ENCODE measurements at places on chromosomes 13 and 19.

DNA sequence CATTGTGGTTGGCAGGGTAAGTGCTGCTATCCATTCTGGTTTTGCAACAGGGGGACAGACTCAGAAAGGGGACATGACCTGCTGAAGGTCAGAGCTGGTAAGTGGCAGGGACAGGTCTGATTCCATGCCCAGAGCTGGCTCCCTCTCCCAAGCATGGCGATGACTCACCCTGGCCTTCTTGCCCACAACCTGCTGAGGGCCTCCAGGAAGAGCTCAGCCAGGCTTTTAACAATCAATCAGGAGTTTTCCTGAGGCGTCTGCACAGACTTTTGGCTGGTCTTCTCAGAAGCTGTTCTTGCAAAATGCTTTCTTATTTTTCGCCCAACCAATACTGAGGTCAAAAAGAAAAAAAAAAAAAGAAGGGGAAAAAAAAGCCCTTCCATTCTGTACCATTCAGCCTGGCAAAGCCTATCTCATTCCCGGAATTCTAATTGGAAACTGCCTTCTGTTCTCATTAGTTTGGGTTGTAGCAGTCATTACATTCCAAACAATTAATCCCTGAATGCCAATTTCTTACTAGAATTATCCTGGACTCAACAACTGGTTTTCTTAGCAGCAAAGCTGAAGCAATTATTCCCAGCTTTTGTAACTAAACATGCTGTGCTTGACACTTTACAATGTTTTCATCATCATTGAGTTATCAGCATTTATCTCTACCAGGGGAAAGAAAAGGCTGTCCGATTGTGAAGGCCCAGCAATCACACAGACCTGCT is 17.7 kb downstream of the SIAH3 start:
- no peak for DNase-seq

- no peak for DNase-seq
These were observed 185.4 kb upstream of the SERP2 start for GRCh38 chr13:44188257-44188656.

DNA sequence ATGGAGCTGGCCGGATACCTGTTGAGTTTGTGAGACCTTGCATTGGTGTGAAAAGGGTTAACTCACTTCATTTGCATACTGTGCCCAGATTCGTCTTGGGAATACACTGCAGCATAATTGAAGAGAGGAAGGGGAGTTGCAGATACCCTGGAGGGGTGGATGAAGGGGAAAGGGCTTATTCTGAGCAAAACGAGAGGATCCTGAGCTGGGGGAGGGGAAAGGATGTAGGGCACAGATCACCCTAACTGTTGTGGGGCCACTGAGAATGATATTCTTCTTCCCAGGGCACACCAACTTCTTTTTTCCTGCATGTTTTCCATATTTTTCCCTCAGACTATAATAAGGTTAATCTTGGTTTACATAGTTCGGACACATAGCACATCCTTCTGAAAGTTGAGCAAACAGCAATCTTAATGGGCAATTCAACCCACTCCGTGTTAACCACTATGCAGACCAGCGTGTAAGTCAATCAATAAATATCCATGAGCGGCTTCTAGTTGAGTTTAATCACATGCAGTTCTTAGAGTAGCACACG is 11.7 kb upstream of the PTPRS start:
- no peak for DNase-seq

- peak; percentile 85 for DNase-seq
These were observed 1.9 kb upstream of the HNRNPL start for GRCh38 chr19:38851622-38852230.

DNA sequence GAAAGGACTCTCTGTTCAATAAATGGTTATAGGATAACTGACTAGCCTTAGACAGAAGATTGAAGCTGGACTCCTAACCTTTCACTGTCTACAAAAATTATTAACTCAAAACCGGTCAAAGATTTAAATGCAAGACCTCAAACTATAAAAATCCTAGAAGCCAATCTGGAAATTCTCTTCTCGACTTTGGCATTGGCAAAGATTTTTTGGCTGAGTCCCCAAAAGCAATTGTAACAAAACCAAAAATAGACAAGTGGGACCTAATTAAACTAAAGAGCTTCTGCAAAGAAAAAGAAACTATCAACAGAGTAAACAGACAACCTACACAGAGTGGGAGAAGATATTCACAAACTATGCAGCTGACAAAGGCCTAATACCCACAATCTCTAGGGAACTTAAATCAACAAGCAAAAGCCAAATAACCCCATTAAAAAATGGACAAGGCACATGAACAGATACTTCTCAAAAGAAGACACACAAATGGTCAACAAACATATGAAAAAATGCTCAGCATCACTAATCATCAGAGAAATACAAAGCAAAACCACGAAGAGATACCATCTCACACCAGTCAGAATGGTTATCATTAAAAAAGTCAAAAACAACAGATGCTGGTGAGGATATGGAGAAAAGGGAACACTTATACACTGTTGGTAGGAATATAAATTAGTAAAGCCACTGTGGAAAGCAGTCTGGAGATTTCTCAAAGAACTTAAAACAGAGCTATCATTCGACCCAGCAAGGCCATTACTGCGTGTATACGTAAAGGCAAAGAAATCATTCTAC is 266.3 kb downstream of the DNAJC15 start:
- no peak for DNase-seq

DNA sequence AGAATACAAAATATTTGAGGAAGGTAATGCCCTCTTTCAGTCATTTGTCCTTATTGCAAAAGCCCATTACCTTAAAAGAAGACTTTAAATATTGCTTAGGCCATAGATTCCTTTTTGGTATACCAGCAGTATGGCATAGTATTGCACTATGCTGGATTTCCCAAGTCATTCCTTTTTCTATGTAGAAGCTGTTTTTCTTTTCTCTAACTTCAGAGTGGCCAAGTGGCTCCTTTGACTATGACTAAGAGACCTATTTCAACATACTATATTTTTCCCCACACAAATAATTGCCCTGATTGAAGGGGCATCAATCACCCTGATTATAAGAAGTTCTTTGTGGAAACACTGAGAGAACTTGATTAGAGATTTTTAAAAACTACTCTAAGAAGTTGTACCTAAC is 68.6 kb downstream of the UFM1 start:
- DNase-seq, result no peak

DNA sequence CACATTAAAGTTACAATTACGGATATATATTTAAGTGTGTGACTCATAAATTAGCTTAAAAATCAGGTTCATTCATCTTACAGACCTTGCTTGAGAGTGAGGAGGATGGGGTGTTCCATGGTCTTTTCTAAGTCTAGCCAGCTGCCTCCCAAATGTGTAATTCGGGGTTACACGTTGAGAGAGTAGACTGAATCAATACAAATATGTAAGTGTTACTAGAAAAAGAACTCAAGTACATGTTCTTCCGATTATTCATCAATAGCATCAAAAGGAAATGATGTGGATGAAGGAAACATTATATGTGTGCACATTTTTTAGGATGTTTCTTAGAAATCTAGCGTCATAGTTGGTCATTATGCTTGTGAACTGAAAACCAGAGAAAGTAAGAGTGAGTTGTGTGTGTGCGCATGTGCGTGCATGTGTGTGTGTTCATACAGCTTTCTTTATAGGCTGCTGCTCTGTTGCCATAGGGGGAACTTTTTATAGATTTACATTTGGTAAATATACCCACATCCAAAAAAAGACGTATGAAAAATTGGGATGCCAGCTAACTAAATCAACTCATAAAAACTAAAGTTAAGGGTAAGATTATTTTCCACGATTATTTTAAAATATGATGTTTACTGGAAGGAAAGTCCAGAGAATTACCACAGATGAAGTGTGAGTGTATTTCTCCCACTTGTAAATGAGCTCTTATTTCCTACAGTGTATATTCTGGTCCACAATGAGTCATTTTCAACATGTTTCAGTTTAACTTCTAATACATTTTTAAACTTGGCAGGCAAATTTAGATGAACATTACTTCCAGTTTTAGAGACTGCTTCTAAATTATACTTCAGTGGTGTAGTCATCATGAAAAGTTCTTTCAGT is 82.4 kb downstream of the PIBF1 start:
- no peak for DNase-seq

DNA sequence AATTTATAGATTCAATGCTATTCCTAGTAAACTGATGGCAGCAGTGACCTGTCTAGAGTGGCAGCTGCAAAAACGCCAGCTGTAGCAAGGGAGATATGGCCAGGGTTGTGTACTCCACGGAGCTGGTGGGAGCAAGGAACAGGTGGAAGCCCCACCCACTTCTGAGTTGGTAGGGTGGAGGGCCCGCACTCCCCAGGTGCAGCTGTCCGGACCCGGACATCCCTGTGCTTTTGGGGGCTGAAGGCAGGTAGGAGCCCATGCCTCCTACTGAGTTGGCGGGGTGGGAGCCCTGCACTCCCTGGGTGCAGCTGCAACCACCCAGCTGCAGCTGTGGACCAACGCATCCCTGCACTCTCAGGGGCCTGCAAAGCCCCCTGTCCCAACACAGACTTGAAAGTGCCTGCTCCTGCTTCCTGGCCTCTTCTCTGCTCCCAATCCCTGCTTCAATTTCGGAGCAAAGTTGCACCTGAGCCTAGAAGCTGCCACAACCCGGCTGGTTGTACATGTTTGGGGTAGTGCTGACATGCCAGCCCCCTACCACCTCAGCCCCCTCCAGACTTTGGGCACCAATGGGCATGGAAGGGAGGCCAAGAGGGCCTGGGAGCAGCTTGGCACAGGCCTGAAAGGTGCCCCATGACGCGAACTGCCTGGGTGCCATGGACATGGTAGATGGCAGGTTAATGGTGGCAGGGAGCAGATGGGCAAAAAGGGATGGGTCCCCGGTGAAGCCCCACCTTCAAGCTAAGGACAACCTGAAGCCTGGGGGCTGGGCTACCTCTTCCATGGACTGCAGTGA is 19.8 kb downstream of the UGGT2 start:
- no peak for DNase-seq

GRCh38 chr13:71218960-71219359 is 648.0 kb downstream of the DACH1 start:
- DNase-seq, result no peak

DNA sequence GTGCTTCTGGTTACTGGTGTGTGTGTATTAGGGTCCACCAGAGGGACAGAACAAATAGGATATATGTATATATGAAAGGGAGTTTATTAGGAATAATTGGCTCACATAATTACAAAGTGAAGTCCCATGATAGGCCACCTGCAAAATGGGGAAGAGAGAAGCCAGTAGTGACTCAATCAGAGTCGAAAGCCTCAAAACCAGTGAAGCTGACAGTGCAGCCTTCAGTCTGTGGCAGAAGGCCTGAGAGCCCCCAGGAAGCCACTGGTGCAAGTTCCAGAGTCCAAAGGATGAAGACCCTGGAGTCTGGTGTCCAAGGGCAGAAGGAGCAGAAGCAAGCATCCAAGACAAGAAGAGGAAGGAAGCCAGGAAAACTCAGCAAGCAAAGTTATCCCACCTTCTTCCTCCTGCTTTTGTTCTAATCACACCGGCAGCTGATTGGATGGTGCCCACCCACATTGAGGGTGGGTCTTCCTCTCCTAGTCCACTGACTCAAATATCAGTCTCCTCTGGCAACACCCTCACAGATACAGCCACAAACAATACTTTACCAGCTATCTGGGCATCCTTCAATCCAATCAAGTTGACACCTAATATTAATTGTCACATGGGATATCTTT is 21.7 kb upstream of the SCEL start:
- no peak for DNase-seq

DNA sequence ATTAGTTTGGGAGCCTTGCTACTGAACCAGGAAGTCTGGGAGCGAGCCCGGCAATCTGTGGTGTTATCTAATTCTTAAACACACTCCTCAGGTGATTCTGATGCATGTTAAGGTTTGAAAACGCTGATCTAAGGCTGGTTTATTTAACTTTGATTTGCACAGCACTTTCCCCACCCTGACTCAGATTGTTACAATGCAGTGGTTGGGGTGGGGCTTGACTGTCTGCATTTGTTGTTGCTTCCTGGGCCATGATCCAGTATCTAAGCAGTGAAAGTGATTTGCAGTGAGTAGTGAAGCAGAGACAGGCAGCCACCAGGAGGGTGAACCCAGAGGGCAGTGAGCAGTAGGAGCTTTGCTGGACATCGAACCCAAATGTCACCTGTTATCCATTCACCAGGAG is 81.6 kb upstream of the ARGLU1 start:
- no peak for DNase-seq

DNA sequence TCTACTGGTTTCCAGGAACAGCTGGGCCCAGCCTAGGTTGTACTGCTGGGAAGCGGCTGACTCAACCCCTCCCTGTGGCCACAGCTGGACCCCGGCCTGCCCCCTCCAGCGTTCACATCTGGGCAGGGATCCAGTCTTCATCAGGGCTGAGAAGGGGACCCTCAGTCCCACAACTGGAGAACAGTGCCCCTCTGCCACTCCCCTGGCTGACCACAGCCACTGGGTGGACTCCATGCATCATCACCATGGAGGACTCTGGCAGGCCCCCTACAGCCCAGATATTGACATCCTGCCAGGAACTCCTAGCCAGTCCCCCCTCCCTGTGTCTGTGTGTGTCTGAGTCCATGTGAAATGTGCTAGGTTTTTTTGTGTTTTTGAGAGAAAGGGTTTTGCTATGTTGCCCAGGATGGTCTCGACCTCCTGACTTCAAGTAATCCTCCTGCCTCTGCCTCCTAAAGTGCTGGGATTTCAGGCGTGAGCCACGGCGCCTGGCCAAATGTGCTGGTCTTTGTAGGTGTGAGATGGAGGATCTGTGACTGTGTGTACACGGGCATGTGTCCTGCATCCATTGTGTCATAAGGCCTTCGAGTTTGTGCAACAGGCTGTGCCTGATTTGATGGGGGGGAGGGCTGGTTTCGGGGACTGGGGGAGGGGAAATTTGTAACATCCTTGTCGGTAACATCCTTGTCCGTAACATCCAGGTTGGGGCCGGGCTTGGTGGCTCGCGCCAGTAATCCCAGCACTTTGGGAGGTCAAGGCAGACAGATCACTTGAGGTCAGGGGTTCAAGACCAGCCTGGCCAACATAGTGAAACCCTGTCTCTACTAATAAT is 4.0 kb upstream of the HOOK2 start:
- DNase-seq, result no peak

DNA sequence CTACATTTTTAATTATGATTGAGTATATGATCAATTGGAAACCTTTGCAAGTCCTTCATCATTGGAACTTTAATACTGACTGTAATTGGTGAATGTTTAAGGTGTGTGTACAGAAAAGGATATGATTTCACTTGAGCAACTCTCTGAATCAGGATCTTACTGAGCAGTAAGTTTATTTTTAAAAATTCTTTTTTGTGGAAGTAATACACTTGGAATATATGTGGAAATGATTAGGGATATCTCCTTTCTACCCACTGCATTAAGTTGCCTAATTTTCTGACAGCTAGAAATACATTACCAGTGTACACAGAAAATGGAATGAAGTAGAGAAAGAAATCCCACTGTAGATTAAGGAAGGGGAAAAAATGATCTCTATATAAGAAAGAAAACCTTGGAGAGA is 865.8 kb downstream of the PCDH9 start:
- DNase-seq, result no peak

GRCh38 chr19:4878491-4878968 is 11.1 kb upstream of the PLIN3 start:
- no peak for DNase-seq
